ENCODE measurements at places on chromosomes 2 and 18.

DNA sequence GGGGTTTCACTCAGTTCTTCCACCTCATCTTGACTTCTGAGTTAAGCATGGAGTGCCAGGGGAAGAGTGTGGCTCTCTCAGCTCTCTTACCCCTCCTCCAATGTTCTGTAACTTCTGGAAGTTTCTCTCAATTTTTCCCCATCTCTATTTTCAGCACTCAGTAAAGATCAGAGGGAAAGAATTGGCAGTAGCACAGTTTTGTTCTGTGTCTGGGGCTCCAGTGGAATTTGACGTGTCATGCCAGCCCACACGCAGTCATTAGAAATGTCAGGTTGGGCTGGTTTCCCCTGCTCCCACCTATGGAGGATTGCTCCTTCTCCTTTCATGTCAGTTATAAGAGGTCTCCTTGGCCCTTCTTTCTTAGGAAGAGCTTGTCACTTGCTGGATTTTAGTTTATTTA is 104.6 kb upstream of the COL3A1 start:
- no peak for DNase-seq

GRCh38 chr2:113840518-113840917 is 49.4 kb upstream of the ACTR3 start:
- no peak for DNase-seq

- no peak for DNase-seq
Observed at GRCh38 chr18:12585218-12585617, 72.7 kb downstream of the SPIRE1 start.

GRCh38 chr2:73027340-73027739 is 44.2 kb downstream of the SFXN5 start:
- no peak for DNase-seq

- DNase-seq, result no peak
Observed at GRCh38 chr2:16321872-16322271, 343.8 kb downstream of the CYRIA start.

Data from NCI-H510A (cell line).